Epithelial cell of prostate (primary cell): ENCODE measurements at places on chromosomes 16 and 17.

DNA sequence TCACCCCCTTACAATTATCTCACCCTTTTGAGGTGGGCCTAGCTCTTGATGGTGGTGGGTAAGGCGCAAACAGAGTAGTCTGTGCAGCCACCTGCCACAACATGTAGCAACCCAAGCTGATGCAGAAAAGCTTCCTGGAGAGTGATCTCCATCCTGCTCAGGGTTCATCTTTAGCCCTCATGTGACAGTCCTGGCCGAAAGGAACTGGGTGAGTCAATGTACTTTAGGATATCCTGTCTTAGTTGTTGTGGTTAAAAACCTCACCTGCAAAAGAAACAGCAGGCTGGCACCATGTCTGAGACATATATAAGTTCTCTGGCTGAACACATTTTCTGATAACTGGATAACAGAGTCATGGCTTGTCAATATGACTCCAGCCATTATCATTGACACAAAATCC is 183.5 kb upstream of the CPHXL start:
- DNase-seq: peak; percentile 34

DNA sequence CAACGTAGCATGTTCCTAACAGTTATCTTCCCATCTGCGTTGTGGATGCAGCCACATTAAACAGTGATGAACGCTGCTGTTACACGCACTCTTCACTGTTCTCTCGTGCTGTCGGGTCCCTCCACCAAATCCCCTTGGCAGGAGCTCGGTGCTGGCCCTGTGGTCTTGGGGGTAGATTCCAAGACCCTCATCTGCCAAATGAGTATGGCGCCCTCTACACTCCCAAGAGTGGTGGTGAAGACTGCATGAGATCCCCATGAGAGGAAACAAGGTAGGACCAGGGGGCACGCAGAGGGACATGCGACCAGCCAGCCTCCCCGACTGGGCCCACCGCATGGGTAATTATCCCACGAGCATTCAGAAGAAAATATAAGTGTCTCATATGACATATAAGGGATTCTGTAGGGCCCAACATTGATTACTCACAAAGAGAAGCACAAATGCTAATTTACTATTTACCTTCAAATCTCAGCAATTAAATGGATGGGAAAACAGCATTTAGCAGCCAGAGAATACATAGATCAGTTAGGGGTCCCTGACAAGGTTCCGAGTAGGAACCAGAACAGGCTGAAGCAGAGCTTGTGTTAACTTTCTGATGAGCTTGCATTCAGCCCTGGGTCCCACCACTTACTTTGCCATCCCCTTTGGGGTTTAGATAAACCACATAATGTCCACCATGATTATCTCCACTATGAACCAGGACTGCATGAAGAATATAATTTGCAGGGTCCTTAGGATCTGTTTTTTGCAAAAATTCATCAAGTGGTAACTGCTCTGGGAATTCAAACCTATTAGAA is 23.8 kb downstream of the LITAFD start:
- DNase-seq: no peak

- peak; percentile 64 for DNase-seq
These were observed 4.4 kb downstream of the RPL3L start for GRCh38 chr16:1950047-1950446.

GRCh38 chr17:82970067-82970466 is 109.3 kb upstream of the METRNL start:
- DNase-seq: no peak

GRCh38 chr16:30941600-30942425 is 7.1 kb upstream of the ORAI3 start:
- no peak for DNase-seq

- DNase-seq: no peak
These were observed 8.2 kb downstream of the MYH3 start for GRCh38 chr17:10648956-10649355.

DNA sequence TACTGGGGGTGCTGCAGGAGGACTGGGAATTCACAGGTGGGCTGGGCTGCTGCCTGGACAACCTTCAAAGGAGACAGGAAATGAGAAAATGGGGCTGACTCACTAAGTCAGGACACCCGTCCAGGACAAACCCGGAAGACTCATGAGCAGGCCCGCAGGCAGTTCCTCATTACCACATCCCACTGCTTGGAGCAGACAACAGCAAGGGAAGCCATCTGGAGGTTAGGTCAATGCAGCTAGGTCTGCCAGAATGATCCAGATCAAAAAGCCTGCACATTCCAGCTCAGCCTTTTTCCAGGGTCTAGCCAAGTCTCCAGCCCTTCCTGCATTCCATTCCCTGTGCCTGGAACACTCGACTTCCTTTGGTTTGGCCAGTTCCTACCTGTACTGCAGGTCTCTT is 536.5 kb upstream of the CDH11 start:
- DNase-seq: peak; percentile 89

DNA sequence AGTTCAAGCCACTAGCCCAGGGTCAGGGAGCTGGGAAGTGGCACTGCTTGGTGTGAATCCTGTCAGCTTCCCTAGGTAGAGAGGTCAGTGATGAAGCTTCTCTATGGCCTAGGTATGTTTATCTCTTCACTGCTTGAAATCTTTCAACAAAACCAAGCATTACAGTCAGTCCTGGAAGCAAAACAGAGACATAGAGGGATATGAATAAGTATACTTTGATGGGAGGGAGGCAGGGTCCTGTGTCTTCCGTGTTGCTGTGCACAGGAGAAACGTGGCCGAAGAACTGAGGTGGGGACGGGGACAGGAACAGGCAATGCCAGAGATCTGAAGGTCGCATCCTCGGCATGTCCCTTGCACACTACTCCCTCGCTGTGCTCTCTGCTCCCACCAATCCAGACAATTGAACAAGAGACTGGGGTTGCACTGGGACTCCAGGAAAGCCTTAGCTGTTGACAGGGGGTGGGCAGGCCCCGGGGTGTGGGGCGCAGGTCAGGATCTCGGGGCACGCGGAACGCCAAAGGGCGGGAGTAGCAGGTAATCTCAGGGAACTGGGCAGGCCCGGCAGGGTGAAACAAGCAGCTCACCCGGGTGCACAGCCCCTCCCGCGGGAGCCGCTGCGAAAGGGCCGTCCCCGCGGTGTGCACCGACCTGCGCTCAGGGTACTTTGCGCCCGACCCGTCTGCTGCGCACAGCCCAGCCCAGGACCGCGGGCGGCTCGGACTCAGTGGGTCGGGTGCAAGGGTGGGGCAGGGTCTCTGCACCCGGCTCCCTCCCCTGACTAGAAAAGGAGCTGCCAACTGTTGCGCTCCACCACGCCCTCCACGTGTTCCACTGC is at the start of gene MT1H:
Gene MT1H (plus strand): TSS at position 810 of the 835 bp plus-strand sequence. CDS start 71 bp downstream, outside the sequence.
- no peak for DNase-seq
